Putamen (tissue), 1 donor: ENCODE measurements at places on chromosomes 13 and 19.
A peak's percentile ranks its signal among the peaks of the same experiment; 100 is the strongest.

DNA sequence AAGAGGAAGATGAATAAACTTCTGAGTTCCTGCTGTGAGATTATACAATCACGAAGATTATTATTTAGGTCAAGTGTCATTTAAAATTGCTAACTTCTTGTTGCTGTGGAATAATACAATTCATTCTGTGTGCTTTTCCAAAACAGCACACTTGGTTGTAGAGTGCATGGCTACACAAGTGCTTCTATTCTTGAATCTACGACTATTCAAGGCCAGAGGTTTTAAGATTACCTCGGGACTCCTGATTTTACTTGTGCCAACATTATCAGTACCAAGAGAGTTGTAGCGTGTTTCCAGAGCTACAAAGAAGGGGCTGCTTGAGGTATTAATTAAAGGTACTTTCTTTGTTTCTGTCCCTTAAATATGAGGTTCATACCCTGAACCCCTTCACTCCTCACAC lies 234.0 kb upstream of the PCDH9 start:
- no peak for DNase-seq

- DNase-seq: no peak
Observed at GRCh38 chr13:40971321-40971720, 47.8 kb downstream of the ELF1 start.

GRCh38 chr19:3470500-3471128 lies 9.7 kb downstream of the SMIM24 start:
- no peak for DNase-seq

DNA sequence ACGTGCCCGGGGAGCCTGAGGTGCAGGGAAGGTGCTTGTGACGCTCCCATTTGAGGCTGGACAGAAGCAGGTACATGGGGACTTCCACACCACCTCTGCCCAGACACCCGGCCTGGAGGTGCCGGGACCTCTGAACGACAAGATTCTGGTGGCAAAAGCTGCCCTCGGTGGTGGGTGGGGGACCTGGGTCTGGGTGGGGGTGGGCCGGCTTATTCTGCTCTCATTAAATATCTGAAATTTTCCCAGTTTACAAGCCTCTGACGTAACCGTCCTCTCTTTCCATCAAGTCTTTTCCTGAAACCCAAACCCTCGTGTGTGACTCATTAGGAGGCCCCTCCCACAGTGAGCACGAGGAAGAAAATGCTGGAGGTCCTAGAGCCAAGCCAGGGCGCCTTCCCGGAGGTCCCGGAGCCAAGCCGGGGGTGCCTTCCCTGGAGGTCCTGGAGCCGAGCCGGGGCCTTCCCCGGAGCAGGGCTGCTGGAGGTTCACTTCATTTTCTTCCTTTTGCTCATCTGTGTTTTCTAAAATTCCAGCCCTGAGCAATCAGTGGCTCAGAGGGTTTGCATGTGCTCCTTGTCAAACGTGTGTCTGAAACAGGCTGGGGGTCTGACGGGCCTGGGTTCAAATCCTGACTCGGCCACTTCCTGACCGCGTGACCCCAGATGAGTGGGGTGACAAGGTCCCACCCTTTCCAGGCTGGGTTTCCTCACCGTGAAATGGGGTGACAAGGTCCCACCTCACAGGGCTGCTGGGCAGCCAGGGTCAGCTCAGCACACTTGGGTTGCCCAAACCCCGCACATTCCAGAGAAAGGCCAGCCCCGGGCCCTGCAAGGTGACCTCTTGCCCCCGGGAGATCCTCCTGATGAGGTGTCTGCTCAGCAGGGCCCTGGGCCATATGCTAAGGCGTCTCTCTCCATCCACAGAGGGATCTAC lies 10.0 kb downstream of the CFD start:
- DNase-seq: no peak

DNA sequence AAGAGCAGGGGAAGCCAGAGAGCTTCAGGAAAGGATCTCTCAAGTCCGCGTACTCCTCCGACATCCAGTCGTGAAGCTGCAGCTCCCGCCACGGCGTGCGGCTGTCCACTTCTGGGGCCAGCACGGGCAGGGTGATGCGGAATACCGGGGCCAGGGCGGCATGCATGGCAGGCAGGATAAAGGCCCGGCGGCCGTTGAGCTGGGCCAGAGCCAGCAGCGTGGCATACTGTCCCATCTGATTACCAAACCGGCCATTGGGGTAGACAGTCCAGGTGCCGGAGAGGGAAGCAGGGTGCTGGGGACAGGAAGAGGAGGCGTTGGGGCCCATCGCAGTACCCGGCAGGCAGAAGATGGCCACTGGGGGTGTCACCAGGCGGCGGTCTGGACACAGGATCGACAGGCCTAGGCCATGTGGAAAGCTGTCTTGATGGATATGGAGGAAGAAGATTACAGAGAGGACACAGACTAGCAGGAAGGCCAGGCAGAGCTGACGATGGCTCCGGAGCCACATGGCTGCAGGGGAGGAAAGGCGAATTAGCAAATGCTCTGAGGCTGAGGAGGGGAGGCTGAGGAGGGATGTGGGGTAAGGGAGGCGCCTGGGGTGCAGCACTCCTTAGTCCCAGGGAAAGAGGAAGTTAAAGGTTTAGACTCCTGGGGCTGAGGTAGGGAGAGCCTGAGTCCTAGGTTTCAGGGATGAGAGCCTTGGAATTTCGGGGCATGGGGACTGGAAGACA lies 1.5 kb downstream of the FUT1 start:
- no peak for DNase-seq

DNA sequence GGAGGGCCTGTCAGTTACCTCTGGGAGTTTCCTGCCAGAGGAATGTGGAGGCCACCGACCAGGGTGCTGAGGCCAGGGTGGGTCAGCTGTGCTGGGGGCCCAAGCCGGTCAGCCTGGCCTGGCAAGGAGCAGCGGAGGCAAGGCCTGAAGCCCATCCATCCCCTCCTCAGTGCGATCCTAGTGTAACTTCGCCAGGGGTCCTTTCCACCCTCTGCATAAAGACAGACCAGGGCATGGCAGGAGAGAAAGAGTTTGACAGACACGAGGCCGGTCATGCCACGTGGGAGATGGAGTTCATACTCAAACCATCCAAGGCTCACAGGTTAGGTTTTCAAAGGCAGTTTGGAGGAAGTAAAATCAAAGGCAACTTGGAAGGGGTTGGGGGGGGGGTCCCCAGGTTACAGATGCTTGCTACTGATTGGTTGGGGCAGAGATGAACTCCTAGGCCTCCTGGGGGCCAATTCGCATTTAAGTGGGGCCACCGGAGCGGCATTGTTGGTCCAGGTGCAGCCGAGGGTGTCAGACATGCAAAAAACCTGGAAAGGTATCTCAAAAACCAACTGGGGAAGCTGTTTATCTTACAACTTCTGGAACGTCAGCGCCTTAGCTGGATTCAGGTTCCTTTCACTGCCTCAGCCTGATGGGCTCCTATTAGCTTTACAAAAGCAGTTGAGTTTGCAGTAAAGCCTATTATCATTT lies 36.8 kb upstream of the DPRX start:
- DNase-seq: no peak

GRCh38 chr13:22086597-22087330 lies 415.9 kb downstream of the FGF9 start:
- DNase-seq: no peak

- DNase-seq: no peak
Observed at GRCh38 chr19:6590827-6591319, at the start of gene CD70. Gene CD70, minus strand, starts transcription at chr19:6591150. Its CDS starts 148 bp downstream, at chr19:6591002.

- no peak for DNase-seq
Observed at GRCh38 chr19:30895946-30896345, 453.3 kb downstream of the TSHZ3 start.

DNA sequence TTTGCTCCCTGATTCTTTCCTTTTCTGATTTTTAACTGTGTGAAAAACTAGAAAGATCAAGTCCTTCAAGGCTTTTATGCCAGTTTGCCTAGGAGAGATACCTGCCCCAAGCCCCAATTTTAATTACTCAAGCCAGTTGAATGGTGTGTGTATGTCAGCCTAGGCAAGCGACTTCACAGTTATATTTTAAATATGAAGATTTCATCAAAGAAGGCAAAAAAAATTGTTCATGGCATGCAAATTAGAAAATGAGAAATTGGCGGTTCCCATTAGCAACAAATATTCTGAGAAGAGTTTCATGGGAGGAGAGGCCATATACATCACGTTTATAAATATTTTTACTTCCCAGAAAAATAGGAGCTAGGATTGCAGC lies 167.6 kb downstream of the SLC7A1 start:
- DNase-seq: no peak

DNA sequence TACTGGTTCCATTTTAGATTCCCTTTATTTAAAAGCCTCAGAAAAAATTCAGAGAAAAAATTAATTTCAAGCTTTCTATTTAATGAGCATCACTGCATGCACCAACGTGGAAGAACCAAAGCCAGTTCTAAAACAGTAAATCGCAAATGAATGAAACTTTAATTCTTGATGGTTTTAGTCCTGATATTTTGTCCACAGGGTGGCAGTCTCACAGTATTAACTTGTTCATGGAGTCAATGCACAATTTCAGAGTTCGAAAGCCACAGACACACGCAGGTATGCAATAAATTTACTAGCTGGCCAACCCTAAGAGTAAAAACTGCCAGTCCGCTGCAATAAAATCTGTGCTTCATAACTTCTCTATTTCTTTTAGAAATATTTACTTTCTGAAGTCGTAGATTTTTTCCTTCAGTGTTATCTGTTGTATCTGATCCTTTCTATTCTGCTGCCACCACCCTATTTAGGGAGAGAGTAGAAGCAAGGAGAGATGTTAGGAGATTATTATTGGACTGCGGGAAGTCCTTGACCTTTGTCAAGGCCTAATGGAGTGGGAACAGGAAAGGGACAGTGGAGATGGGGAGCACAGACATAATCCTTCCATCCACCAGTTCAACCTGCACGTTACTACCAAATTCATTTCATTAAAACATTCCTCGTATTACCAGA lies 7.0 kb upstream of the WBP4 start:
- DNase-seq: peak; percentile 17

DNA sequence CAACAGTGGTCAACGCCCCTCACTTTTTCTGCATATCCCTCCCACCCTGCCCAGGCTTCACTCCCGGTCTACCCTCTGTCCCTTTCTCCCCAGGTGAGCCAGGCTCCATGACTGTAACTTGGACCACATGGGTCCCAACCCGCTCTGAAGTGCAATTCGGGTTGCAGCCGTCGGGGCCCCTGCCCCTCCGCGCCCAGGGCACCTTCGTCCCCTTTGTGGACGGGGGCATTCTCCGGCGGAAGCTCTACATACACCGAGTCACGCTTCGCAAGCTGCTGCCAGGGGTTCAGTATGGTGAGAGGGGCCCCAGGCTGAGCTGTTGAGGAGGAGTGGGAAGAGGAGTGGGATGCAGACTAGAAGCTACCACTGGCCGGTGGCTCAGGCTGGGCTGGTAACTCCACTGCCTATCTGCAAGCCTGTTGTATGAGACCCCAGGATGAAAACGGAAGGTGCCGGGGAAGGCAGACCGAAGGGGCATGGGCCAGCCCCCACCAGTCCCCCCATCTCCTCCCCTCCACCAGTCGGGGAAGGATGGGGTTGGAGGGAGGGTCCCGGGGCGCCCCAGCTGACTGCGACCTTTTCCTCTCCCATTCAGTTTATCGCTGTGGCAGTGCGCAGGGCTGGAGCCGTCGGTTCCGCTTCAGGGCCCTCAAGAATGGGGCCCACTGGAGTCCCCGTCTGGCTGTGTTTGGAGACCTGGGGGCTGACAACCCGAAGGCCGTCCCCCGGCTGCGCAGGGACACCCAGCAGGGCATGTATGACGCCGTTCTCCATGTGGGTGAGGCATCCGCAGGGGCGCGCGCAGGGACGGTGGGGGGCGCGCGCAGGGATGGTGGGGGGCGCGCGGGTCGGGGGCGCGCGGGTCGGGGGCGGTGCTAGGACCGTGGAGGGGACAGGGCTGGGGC lies 14.4 kb downstream of the ACP7 start:
- no peak for DNase-seq

DNA sequence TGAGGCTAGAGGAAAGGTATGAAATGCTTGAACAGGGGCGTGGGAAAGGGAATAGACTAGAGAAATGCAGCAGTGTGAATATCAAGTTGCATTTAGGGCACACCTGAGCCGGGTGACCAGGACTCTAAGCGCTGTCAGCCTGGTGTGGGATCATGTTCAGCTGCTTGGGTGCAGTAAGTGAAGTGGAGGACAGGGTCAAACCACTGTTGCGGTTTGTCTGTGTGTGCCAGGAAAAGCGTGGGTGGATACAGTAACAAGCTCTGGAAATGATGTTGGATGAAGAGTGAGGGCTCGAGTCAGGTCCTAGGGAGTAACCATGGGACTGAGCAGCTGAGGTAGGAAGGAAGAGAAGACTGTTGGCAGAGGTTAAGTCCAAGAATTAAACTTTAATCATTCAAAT lies 15.8 kb downstream of the DGKH start:
- DNase-seq: no peak

GRCh38 chr19:20612711-20613316 lies 47.2 kb upstream of the ZNF737 start:
- DNase-seq: no peak

DNA sequence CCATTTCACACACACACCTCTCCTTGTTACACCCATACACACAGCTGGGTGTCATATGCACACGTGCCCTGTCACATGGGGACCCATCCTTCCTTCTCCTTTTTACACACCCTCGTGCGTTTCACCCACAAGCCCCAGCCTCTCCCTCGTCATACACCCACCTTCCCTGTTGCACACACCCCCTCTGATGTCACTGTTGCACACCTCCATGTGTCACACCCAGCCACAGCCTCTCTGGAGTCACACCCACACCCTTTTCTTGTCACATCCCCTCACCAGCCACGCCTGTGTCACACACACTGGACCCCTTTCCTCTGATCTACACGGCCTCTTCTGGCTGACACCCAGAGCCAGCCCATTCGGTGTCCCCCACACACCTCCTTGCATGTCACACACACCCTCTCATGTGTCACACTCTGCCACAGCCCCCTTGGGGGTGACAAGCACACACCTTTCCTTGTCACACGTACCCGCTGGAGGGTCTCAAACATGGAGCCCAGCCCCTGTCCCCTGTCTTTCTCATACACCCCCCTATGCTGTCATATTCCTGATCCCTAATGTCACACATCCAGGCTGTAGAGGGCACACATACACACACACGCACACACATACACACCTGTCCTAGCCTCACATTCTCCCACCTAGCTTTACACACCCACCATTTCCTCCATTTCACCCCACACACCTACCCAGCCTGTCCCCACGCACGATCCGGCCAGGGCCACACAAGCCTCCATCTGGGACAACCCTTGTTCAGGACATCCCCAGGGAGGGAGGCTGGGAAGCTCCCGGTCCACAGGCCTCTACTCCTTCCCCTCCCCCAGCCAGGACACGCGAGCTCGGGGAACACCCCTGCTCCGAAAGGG lies 1.4 kb downstream of the NOVA2 start:
- peak; percentile 73 for DNase-seq

- DNase-seq: no peak
Observed at GRCh38 chr19:41364524-41365391, 809 bp upstream of the B9D2 start.

- DNase-seq: no peak
Observed at GRCh38 chr13:39284801-39285388, 246.6 kb downstream of the NHLRC3 start.

GRCh38 chr19:16969135-16969534 lies 57.5 kb downstream of the CPAMD8 start:
- DNase-seq: no peak
